SJCRH30 (cell line): ENCODE measurements at places on chromosomes 1 and 21.

- DNase-seq, result no peak
These were observed 1.2 kb upstream of the SEMA6C start for GRCh38 chr1:151147665-151148064.

DNA sequence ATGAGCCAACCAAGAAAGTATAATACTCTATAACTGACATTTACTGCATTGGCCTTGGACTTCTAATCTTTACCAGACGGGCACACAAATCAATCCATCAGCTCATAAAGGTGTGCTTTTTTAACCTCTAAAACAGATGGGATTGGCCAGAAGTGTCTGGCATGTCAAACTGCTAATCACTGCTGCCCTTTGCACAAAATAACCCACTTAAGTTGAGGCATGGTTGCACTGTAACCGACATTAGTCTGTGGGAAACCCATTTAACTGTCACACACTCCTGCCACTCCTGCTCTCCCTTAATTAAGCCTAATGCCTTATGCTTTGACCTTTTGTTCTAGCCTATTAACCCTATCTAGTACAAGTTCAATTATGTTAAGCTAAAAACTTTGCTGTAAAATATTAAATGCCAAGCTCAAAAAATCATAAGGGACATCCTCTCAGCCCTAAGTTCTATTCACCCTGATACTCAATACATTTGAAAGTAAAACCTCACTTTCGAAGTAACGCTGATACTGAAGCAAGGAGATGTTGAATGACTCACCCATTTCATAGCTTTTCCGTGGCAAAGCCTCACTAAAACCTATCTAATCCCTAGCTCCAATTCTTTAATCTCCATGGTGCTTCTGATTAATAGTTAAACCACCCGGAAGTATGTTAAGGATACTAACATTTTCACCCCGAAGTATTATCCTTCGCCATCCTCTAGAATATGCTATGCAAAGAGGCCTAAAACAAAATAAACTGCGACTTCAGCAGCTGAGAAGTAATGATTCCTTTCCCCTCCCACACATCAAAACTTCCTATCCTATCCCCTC lies 12.9 kb downstream of the NRIP1 start:
- peak; percentile 50 for DNase-seq

DNA sequence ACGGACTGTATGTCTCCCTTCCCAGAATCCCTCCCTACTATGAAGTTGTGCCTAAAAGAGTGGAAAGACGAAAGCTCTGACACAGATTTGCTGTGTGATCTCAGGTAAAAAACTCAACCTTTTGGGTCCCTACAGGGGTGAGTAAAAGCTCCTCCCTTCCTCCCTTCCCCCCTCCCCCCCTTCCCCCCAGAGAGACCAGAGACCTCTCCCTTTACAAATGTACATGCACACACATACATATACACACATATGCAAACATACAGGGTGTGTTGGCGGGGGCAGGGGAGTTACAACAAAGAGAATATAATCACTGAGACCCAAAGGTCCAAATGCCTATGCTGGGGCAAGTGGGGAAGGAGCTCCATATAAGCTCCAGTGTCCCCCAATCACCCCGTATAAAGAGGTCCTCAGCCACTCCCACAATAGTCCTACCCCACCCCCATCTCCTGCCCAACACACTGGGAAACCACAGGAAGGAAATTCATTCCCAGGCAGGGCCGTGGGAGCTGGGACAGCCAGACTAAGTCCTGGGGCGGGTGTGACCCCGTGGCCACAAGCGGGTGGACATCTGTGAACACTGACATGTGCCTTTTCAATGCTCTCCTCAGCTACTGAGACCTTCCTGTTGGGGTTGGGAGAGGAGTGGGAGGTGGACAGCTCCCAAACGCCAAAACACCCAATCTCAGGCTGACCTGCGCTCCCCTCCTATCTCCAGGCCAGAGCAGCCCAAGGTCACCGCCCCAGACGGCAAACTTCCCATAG lies 2.0 kb downstream of the MEF2D start:
- DNase-seq, result peak; percentile 50

DNA sequence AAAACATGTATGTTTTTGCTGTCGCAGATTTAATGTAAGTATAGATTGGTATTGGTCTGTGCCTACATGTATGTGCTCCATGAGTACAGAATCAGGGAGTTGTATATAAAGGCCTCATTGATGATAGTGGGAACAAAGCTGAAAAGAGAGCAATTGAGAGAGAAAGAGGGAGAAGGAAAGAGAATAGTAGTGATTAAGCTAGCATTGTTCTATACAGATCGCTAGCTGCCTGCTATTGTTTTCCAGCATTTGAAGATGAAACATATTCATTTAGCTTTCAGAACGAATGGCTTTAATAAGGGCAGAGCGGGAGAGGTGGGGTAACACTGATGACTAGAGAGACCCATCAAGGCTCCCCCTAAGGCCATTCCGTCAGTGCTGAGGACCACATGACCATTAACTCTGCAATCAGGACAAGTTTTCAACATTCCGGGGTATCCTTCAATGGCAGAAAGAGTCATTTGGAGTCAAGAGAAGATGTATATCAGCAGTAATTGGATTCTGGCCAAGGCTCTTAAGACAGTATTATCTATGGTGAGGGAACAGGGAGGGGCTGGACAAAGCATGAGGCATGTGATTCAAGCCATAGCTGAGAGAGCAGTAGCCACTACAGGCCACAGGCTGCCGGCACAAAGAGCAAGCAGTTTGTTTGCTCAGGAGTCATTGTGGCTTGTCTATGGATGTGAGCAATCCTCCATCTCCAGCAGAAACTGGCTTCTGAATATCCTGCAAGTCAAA lies 176.5 kb downstream of the PBX1 start:
- DNase-seq, result peak; percentile 68

- no peak for DNase-seq
These were observed 69.2 kb downstream of the UBE4B start for GRCh38 chr1:10101929-10102328.

DNA sequence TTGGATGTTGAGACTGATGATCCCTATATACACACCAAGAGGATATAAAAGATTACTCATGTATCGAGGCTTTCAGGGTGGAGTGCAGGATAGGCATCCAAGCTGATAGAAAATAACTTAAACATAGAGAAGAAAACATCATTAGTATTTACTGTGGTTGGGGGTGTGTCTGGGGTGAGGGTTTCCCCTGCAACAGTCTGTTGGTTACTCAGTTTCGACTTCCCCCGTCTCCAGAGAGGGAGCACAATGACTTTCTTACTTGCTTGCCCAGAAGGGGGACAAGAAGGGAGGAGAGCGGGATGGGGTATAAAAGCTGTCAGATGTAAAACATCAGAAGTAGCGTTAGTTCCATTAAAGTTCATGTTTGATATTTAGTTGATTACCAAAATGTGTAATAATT lies 717.4 kb upstream of the ZP4 start:
- no peak for DNase-seq

DNA sequence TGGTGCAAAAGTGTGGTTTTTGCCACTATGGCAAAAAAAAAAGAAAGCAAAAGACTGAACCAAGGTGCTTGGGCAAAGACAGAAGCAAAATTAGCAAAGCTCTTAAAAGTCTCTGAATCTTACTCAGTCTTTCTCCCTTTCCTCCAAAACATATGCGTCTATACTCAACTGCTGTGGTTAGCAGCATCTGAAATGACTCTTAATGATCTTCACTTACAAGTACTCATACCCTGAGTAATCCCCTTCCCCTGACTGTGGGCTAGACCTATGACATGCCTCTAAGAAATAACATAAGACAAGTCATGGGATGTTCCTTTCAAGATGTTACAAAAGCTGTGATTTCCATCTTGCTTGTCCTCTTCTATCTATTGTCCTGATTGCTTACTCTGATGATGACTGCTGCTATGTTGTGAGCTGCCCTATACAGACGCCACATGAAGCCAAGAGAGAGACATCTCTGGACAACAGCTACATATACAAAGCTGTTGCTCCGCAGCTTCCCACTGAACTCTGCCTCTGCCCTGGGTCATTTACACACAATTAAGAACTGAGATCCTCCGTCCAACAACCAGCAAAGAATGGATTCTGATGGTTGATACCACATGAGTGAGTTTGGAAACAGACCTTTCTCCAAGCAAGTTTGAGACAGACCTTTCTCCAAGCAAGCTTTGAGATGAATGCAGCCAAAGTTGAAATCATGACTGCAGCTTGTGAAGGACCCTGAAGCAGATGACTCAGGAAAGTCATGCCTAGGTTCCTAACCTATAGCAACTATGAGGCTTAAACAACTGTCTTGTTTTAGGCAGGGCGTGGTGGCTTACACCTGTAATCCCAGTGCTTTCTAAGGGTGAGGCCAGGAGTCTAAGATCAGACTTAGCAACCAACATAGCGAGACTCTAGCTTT lies 55.2 kb downstream of the PUM1 start:
- no peak for DNase-seq

DNA sequence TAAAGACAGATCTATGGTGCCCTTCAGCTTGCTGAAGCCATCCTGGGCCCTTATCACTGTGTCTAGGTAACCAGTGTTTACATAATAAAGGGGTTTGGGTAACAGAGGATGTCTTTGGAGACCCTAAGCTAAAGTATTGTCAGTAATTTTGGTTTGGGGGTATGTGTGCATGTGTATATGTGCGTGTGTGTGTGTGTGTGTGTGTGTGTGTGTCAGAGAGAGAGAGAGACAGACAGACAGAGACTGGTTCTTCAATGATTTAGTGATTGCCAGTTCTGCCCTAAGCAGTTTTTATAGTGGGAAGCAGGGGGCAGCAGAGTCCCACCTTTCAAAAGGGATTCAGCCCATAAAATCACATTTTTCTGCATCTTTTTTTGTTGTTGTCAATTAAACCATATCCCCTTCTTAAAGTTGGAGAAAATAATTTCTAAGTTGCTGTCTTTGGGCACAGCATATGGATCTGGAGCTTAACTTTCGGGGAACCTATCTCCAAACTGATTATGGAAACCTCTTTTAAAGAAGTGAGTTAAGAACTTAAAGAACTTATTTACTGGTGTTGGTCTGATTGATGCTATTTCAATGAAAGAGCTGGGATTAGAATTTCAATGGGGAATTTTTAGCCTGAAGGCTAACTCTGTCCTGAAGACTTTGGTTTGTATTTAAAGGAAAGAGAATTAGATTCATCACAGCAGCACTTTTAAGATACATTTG lies 51.1 kb downstream of the ZNF326 start:
- DNase-seq, result peak; percentile 9

GRCh38 chr1:205703072-205703471 lies 22.8 kb upstream of the SLC45A3 start:
- DNase-seq, result no peak

DNA sequence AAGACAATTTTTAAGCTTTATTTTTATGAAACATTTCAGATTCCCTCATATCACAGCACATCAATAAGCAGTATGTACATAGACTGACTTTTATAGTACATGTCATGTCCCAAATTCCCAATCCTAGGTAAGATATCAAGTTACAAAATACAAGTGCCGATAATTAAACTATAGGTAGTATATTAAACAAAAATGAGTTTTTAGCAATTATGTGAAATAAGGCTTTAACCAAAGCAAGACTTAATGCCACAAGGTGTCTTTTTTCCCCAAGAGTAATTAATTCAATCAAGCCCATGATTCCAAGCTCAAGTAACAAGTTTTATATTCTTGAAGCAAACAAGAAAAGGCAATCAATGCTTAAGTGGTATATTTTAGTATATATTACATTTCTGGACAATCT lies 4.9 kb downstream of the EXOC8 start:
- DNase-seq, result no peak

GRCh38 chr21:46185716-46186115 lies 1.5 kb upstream of the SPATC1L start:
- DNase-seq, result no peak

GRCh38 chr1:2459757-2460156 lies 16.3 kb upstream of the PLCH2 start:
- peak; percentile 31 for DNase-seq

- no peak for DNase-seq
These were observed 26.3 kb upstream of the TGFBR3 start for GRCh38 chr1:91912266-91912665.
